ENCODE measurements at places on chromosomes 11 and 22.

DNA sequence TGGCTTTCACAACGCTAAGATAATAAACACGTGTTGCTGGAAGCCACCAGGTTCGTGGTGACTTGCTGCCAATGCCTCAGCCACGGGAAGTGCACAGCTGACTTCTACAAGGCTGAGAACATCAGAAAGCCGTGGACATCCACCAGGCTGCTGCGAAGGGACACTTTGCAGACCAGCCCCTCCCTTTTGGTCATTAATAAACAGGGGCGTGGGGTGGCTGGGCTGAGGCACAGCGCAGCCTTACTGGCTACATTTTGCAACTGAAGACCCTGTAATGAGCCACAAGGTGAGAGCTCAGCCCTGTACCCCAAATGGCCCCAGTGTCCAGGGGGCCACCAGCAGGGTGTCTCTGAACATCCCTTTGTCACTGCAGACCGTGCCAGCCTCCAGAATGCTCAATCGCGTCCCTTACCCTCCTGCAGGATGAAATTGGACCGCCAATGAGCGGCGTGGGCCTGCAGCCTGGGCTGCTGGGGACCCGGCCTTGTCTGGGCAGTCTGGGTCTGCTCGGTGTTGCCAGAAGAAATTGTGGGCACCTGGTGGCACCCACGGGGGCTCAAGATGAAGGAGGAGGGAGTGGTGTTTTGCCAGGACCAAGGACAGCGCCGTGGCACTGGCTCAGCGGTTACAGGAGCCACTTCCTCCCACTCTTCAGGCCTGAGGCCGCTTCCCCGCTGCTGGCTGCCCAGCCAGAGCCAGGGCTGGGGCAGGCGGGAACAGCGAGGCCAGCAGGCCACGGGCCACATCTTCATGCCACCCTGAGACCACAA, 181.9 kb downstream of the CTTN start:
- DNase-seq: no peak

DNA sequence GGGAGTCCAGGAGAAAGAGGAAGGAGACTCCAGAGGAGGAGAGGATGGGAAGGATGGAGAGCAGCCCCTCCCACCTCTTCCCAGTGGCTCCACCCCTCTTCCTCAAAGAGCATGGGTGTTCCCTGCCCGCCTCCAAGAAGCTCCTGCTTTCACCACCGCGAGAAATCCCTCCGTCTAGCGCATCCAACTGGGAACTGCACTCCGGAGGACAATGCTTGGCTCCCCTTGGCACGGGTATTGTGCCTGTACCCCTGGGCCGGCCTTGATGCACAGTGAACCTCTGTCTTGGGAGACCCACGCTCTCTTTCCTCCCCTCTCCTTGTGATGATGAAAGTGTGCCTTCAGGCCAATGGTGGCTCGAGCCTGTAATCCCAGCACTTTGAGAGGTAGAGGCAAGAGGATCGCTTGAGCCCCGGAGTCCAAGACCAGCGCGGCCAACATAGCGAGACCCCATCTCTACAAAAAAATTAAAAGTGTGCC, 14.9 kb upstream of the ADA2 start:
- DNase-seq: no peak

DNA sequence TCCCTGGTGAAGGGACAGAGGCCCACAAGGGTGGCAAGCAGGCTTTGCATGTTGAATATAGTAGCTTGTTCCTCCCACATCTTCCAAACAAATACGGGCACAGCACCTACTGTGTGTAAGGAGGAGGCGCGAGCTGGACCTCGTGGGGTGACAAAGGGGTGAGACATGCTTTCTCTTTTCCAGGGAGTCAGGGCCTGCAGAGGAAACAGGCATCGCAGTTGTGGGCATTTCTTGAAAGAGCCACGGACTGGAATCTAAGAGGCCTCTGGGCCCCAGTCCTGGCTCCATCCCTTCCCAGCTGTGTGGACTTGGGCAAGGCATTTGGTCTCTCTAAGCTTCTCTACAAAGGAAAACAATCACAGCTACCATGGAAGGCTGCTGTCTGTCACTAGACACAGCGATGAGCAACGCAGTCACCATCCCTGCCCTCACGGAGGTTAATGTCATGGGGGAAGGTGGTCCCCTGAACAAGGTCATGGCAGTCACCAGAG, 13.0 kb upstream of the CDC42EP1 start:
- DNase-seq: no peak

GRCh38 chr11:106601684-106602297, 416.5 kb downstream of the GUCY1A2 start:
- DNase-seq: no peak

DNA sequence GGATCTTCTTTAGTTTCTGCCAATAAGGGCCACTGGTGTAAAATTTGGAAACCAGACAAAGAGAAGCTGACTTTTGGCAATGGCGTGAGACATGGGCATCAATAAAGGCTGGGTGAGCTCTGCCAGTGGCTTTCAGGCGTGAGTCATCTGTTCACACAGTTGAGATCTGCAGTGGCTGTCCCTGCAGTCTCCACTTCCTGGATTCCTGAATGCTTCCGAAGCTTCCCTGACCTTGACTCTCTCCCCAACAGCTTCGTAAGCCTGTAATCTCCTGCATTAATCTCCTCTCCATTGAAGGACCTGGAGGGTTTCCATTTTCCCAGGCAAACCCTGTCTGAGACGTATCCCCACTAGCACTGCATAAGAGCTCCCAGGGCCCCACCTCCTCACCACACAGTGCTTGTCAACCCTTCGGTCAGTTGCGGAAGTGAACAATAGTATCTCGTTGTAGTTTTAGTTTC, 574.7 kb downstream of the TBC1D22A start:
- DNase-seq: no peak

GRCh38 chr11:43579171-43579918, 101.2 kb upstream of the HSD17B12 start:
- no peak for DNase-seq

DNA sequence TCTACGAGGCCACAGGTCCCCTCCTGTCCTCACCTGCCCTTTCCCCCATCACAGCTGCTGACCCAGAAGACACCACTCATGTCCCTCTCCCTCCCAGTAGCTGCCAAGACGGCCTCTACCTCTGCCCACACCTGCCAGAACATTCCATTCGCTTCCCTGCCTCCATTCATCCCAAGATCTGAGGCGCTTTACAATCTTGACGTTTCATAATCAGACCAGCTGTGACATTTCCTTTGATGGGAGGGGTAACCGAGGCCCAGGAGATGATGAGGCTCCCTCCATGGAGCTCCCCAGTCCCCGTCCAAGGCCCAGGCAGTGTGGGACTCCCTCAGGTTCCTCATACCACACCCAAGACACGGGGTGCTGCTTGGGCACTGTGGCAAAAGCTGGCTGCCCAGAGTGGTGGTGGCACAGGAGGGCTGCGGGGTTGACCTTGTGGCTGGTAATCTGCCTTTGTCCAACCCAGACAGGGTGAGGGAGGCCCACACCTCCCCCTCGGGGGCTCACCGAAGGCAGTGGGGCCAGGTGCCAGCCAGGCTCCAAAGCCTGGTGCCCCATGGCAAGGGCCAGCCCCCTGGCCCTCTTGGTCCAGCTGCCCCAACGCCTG, 17.3 kb downstream of the PHLDA2 start:
- DNase-seq: no peak

- no peak for DNase-seq
Observed at GRCh38 chr22:45891996-45892621, 84.9 kb downstream of the WNT7B start.

DNA sequence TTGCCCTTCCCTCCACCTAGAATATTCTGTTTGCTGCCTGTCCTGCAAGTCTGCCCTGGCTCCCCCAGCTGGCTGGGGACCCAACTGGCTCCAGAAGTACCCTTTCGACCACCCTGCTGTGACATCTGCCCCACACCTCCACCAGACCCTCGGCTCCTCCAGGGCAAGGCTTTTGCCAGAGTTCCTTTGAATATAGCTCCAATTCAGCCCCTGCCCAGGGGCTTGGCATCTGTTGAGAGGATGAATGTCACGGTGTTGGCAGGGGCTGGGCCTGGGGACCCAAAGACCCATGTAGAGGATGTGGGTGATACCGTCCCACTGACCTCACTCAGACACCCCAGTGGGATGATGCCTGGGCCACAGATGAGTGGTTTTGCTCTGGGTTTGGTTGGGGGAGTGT, 4.0 kb downstream of the NLRP6 start:
- DNase-seq: no peak

GRCh38 chr11:63503492-63503891, 2.4 kb upstream of the LGALS12 start:
- no peak for DNase-seq

- no peak for DNase-seq
Observed at GRCh38 chr11:80330264-80330663, 889.4 kb upstream of the TENM4 start.

DNA sequence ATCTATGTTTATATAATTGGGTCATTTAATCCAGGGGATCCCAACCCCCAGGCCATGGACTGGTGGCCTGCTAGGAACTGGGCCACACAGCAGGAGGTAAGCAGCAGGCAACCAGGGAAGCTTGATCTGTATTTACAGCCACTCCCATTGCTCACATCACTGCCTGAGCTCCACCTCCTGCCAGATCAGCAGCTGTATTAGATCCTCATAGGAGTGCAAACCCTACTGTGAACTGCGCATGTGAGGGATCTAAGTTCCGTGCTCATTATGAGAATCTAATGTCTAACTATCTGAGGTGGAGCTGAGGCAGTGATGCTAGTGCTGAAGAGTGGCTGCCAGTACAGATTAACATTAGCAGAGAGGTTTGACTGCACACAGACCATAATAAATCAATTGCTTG, 32.8 kb downstream of the MS4A2 start:
- no peak for DNase-seq

- DNase-seq: no peak
Observed at GRCh38 chr11:70031631-70032469, 46.3 kb upstream of the ANO1 start.

DNA sequence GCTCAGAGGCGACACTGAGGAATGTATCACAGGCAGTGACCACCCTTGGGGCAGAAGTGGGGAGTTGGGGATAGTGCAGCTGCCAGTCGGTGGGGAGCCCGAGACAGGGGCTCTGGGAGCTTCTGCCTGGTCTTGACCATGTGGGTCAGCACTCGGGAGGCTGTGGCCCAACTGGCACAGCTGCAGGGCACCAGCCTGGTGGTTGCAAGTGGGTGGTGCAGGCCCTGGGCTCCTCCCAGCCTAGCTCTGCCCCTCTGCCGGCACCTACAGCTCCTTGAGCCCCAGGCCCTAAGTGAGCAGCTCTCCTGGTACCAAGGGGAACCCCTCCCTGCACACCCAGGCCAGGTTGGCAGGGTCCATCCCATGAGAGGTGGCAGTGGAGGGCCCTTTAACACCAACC, 12.6 kb upstream of the RASL10A start:
- no peak for DNase-seq

- no peak for DNase-seq
Observed at GRCh38 chr11:2806351-2807024, 79.1 kb downstream of the CDKN1C start.

- DNase-seq: no peak
Observed at GRCh38 chr11:35662061-35662648, 420 bp upstream of the TRIM44 start.

- no peak for DNase-seq
Observed at GRCh38 chr11:100756559-100756958, 69.5 kb downstream of the ARHGAP42 start.

GRCh38 chr11:10900681-10901415, 43.0 kb upstream of the ZBED5 start:
- DNase-seq: no peak

- DNase-seq: no peak
Observed at GRCh38 chr11:68298659-68299516, 13.5 kb upstream of the LRP5 start.

- peak; percentile 46 for DNase-seq
Observed at GRCh38 chr22:37282385-37282677, at the start of gene CYTH4. Gene CYTH4, plus strand, starts transcription at chr22:37282508. Its CDS starts 62 bp downstream, at chr22:37282570.

- no peak for DNase-seq
Observed at GRCh38 chr11:16896729-16897469, 117.3 kb downstream of the PLEKHA7 start.

- no peak for DNase-seq
Observed at GRCh38 chr11:78291503-78292108, 102.9 kb downstream of the USP35 start.

DNA sequence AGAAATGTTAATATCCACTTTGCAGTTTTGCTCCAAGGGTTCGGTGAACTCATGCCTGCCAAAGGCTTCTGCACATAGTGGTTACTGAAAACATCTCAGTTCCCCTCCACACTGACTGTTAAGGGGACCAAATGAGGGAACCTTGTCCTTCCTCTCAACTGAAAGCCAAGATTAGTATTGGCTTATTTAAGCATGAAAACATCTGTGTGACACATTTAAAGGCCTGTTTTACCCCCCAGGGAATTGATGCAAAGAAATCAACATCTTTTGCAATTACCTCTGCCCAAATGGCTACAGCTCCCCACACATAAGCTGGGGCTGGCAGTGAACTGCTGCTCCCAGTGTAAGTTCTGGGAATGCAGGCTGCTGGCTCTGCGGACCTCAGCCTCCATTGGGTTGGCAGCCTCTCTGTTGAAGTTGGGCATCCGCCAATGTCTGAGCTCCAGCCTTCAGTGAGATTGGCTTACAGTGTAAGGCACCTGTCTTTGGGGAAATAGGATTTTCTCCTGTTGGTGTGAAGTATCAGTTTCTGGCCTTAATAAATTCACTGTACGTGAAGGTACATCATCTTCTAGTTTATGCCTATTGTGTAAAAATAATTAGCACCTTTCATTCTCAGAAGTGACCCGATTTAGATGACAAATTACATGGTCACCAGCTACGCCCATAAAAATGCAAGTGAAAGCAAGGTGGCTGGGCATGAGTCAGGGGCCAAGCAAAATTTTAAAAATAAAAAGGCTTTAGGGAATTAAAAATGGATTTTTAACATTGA, 213.4 kb upstream of the SYN3 start:
- DNase-seq: no peak

DNA sequence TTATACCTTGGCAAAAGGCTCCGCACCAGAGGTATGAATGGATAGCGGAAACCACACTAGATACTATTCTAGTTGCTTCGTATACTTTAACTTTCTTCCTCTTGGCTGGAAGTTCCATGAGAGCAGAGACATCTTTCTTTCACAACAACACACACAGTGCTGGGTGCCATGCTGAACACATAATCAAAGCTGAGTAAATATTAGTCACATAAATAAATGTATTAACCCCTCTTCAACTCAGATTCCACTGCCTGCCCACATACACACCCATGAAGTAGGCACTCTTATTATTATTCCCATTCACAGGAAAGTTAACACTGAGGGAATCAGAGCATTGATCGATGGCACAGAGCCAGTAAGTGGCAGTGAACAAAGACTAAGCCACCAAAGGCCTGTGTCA, 35.4 kb downstream of the SPON1 start:
- no peak for DNase-seq

DNA sequence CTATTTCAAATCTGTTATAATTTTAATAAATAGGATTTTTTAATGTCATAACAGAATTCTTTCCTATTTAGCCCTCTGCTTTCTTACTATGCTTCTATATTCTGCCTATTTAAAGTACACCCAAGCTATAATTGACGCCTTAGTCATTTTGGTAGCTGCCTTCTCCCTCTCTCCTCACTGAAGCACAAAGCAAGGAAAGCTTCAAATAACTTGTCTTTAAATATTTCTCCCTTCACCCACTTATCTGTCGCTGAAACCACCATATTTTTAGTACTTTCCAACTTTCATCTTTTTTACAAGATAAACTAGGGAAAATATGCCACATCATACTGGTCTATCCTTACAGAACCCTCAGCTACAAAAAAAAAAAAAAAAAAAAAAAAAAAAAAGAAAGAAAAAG, 127.9 kb downstream of the ENTHD1 start:
- no peak for DNase-seq

- DNase-seq: no peak
Observed at GRCh38 chr11:90818196-90818745, 595.4 kb upstream of the CHORDC1 start.

Data from activated naive CD4-positive, alpha-beta T cell (primary cell).